ENCODE measurements at places on chromosomes 13 and 19. TPM values are rescaled to one million over a fixed set of nuclear protein-coding genes. Genes with fewer than 3 reads are reported as not detected.

Gene EPN1
- total RNA-seq = 40.2 TPM

Gene ZNF558
- total RNA-seq = 23.9 TPM

Gene KRTDAP
- total RNA-seq = not detected

Gene CBY2
- total RNA-seq = not detected

Gene KLK11
- total RNA-seq = not detected

Gene SULT2A1
- total RNA-seq = not detected

Gene FCER2
- 1.6 TPM for total RNA-seq

Gene IZUMO1
- total RNA-seq = not detected

Gene MEIOSIN
- not detected for total RNA-seq

Gene FCGBP
- 7.9 TPM for total RNA-seq

Gene RYR1
- total RNA-seq = 3.3 TPM

Gene ZNF653
- total RNA-seq = 13.3 TPM

Gene ANGPTL4
- not detected for total RNA-seq

Gene DNAAF3
- 0.27 TPM for total RNA-seq

Gene GFY
- not detected for total RNA-seq

Gene CEACAM8
- not detected for total RNA-seq

Gene TMPRSS9
- not detected for total RNA-seq

Gene MYO1F
- 68.0 TPM for total RNA-seq

Gene MEGF8
- 10.2 TPM for total RNA-seq

Gene NLRP12
- total RNA-seq = not detected

Gene C1QTNF9
- total RNA-seq = not detected
